Pancreas (tissue), 10 donors: ENCODE measurements at places on chromosomes 1 and 21. TPM values are rescaled to one million over a fixed set of nuclear protein-coding genes. Genes with fewer than 3 reads are reported as not detected.

Gene BRINP2
- 0.23 TPM for polyA plus RNA-seq

Gene TTC34
- 0.99 TPM for polyA plus RNA-seq

Gene AJAP1
- polyA plus RNA-seq: 3.1 TPM

Gene FCN3
- polyA plus RNA-seq: 19.7 TPM

Gene PRAMEF5
- polyA plus RNA-seq: not detected

Gene PCNX2
- polyA plus RNA-seq: 25.9 TPM

Gene CELA3B
- 15,141 TPM for polyA plus RNA-seq

Gene OR2T29
- not detected for polyA plus RNA-seq

Gene S100A10
- polyA plus RNA-seq: 203 TPM

Gene CDK11B
- polyA plus RNA-seq: 31.8 TPM

Gene MMP23B
- polyA plus RNA-seq: 1.1 TPM

Gene KPRP
- polyA plus RNA-seq: not detected

Gene KCNJ6
- polyA plus RNA-seq: 0.30 TPM
